ENCODE measurements at places on chromosomes 6 and 20. TPM values are rescaled to one million over a fixed set of nuclear protein-coding genes. Genes with fewer than 3 reads are reported as not detected.

The PGC gene
- not detected for total RNA-seq

The SCUBE3 gene
- total RNA-seq, result 3.9 TPM

The GUCA1A gene
- 4.8 TPM for total RNA-seq

The CLVS2 gene
- 43.6 TPM for total RNA-seq

The IL17F gene
- total RNA-seq, result not detected

The LBP gene
- not detected for total RNA-seq

The TSPYL4 gene
- total RNA-seq, result 104 TPM

The PLA2G7 gene
- 4.6 TPM for total RNA-seq

The FNDC11 gene
- 3.5 TPM for total RNA-seq

The RGS17 gene
- total RNA-seq, result 81.2 TPM
